Activated naive CD8-positive, alpha-beta T cell treated with anti-CD3 and anti-CD28 coated beads for 36 hours (primary cell): ENCODE measurements at places on chromosomes 12 and 14. TPM values are rescaled to one million over a fixed set of nuclear protein-coding genes. Genes with fewer than 3 reads are reported as not detected.

DNA sequence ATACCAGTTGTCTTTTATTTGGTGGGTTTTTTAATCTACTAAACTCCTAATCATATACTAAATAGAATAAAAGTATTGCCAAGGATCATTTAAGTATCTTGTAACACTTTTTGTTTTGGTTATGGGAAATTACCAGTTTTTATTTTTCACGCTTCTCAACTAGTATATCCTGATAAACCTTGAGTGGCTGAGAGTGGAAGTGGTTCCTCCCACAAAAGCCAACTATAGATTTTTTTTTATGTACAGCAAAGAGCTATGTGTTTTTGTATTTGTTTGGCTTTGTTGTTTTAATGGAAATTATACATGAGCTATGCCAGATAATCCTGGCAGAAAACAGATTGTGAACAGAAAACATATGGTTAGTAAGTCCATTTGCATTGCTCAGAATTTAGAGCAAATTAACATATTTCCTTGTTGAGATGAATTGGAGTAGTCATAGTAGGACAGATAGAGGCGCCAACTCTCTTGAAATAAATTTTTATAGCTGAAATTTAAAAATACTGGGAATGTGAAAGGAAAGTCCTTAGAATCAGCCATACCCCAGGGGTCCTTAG lies 60.9 kb upstream of the PSMA6 start:
- no peak for DNase-seq

DNA sequence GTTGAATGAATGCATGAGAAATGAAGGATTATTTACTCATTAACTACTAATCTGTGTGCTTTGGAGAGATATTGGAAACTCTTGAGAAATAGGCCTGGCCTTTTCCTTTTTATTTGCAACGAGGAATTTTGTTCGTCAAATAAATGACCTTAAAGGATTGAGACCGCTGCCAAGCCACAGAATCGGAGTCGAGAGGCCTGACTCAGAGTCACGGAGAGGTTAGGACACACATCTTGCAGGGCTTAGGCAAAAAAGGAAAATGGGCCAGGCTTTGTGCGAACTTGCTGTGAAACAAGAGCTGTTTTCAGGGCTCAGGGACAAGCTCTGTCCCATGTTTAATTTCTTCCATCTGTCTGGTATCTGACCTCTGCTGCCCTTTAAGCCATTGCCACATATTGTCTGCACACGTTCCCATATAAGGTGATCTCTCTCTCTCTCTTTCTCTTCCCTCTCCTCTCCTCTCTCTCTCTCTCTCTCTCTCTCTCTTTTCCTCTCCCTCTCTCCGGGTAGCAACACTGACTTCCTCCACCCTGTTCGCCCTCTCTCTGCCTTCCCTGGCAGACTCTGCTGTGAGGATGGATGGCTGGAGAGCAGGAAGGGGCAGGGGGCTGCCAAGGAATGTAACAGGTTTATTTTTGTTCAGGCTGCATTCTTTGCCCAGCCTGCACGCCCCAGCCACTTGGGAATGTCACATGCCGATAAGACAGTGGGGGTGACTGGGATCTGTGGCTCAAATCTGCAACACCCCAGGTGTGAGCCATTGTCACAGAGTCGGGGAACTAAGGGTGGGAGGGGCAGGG lies 14.9 kb upstream of the IFT81 start:
- DNase-seq = no peak

- no peak for DNase-seq
Measured at GRCh38 chr12:9749640-9750039, 11.1 kb downstream of the CD69 start.

DNA sequence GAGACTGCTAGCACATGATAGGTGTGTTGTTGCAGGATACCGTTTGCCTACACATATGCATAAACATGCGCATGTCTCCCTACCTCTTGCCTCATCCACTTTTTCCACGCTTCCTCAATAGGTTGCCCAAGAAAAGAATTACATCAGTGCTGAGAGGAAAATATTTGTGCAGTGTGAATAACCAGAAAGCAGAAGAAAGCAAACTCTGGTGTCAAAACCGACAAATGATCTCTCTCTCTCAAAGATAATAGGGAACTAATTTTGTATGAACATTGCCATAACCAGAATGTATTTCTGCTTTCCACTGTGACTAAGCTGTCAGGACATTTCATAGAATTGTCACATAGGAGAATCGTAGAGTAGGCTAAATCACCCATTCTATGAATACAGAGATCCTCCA lies 1.3 kb downstream of the CLEC7A start:
- DNase-seq = no peak

GRCh38 chr14:24700511-24700910 lies 66.5 kb upstream of the GZMB start:
- DNase-seq = no peak

GRCh38 chr14:99043756-99044155 lies 228.2 kb downstream of the BCL11B start:
- DNase-seq = no peak

GRCh38 chr14:52033101-52033642 lies 35.7 kb downstream of the NID2 start:
- DNase-seq = no peak

DNA sequence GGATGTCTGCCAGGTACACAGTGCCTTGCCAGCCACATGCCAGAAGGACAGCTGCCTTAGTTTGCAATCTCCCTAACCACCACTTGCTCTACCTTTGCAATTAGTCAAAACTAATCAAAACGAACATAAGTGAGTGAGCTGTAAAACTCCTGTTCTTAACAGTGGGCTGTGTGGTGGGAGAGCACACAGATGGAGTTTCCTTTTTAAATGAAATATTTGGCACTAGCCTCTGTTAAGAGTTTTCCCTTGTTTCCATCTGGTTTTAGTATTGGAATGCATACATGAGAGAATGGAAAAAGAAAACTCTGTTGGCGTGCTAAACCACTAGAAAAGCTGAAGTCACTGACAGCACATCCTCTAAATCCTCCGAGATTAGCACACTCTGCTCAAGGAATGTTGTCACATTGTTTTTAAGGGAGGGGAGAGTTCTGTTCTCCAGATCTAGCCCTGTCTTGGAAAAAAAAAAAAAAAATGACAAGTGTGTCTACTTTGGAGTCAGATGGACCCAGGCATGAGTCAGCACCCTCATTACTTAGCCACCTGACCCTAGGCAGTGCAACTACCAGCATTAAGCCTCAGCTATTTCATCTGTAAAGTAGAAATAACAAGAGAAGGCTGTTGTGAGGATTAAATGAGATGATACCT lies 83.9 kb downstream of the STXBP6 start:
- DNase-seq = no peak

DNA sequence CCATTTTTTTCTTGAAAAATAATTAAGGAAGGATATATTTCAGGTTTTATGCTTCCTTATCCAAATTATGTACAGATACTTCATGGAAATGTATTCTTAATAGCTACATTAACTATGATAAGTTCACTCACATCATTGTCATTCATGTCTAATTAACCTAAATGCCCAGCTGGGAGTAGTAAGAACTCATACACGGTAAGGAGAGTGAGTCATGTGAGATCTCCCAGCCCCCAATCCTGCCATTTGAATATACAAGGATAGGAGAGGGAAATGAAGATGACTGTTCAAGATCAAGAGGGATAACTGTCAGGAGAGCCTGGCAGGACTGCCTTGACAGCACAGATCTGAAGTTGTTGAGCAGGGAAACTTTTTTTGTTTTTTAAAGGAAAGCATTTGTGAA lies 343.4 kb upstream of the USP15 start:
- no peak for DNase-seq

DNA sequence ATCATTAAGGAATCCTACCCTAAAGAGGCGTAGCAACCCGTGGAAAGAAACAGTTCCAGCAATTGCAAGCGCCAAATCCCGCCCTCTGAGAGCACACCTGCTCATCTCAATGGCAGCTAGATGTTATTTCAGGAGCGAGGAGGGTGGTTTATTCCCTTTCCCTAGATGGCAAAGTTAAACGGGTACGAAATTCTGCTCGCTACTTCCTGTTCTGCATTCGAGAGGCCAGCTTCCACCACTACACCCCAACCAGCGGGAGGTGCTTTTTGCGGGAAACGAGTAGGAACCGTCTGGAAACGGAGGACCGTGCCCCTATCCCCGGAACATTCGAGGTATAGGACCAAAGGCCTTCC lies 536 bp downstream of the VPS29 start:
- no peak for DNase-seq

- DNase-seq = peak; percentile 81
Measured at GRCh38 chr12:53508534-53509170, 1.4 kb upstream of the NPFF start.

GRCh38 chr14:103802356-103802755 lies 45.0 kb downstream of the PPP1R13B start:
- DNase-seq = no peak

GRCh38 chr12:111152561-111152960 lies 216.3 kb downstream of the PHETA1 start:
- no peak for DNase-seq

GRCh38 chr14:57038689-57039088 lies 228.4 kb upstream of the OTX2 start:
- DNase-seq = no peak

DNA sequence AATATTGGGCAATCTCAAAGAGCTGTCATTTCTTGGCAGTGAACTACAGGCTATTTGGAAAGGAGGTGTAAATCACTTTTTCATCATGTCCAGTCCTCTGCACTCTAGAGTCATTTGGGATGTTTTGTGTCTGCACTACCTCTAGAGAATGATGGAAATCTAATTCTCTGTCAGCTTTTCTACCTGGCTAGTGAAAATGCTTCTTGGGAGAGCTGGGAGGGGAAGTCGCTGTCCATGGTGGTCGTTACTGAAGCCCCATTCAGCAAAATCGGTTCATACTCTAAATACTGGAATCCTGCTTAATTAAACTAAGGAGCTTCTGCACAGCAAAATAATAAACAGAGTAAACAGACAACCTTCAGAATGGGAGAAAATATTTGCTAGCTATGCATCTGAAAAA lies 251.8 kb downstream of the APAF1 start:
- no peak for DNase-seq

GRCh38 chr12:25771041-25771440 lies 187.4 kb upstream of the RASSF8 start:
- DNase-seq = no peak

- DNase-seq = no peak
Measured at GRCh38 chr14:23025151-23025814, 9.4 kb downstream of the PSMB5 start.

DNA sequence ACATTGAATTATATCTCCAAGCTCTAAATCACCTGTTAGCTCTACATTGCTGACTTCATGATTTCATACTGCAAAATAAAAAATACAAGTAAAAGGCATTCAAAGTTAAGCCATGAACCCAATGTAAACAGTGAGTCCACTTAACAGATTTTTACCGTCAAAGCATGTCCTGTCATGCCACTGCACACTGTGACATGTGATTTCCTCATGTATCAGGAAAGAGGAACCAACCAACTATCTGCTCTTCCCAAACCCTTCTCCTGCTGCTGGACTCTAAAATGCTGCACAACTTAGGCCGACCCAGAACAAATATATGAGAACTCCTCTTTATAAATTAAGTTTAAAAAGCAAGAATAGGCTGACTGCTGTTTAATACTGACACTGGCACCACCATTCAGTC lies 37.5 kb downstream of the TM7SF3 start:
- no peak for DNase-seq

DNA sequence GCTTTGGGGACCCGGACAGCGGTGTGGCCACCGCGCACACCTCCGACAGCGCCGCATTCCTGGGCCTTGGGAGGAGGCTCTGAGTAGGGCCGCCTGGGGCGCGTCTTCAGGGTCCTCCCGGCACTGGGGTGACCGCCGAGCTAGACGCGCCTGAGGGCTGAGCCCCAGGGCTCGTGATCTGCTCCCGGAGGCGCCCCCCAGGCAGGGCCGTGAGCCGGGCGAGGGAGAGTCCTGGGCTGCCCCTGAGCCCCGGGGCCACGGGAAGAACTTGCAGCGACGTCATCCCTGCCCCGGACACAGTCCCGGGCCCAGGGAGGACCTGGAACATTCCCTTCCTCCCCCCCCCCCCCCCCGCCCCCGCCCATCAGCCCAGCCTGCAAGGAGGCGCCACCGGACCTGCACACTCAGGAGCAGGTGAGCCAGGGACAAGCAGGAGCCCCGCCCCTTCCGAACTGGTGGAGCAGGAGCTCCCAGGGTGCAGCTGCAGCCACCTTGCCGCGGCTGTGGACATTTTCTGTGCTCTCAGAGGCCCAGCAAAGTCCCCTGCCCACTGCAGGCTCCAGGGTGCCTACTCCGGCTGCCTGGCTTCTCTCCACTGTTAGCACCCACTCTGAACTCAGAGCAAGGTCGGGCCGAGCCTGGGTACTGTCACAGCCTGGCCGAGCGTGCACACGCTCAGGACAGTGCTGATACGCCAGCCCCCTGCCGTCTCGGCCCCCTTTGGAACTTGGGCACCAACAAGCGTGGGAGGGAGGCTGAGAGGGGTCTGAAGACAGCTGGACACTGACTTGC lies 50.7 kb downstream of the A2M start:
- peak; percentile 18 for DNase-seq

DNA sequence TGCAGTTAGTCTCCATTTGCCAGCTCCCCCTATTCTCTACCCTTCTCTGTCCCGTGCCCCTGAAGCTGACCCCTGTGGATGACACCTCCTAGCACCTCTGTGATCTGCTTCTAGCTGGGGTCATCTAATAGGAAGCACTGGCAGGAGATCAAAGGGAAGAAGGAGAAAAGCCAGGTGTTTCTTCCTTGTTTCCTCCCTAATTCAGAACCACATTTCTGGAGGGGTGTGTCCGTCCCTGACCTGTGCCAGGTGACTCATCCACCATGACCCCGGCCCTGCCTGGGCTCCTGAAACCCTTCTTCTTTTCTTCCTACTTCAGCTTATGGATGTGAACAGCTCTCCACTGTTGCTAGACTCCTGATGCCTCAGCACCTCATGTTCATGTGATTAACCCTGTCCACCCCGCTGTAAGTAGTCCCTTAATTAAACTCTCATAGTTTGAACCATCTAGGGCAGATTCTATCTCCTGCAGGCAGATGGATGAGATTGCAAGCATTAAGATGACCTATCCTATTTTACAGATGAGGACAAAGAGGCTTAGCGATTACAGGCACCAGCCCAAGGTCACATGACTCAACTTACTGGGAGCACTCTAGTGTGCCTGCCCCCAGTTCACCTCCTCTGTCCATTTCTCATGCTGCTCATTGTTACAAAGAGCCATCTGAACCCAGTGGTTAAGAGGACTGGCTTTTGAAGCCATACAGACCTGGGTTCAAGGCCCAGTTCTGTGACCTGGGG lies 770.5 kb downstream of the MED13L start:
- no peak for DNase-seq

- DNase-seq = no peak
Measured at GRCh38 chr14:99593971-99594841, 9.8 kb downstream of the CCDC85C start.

DNA sequence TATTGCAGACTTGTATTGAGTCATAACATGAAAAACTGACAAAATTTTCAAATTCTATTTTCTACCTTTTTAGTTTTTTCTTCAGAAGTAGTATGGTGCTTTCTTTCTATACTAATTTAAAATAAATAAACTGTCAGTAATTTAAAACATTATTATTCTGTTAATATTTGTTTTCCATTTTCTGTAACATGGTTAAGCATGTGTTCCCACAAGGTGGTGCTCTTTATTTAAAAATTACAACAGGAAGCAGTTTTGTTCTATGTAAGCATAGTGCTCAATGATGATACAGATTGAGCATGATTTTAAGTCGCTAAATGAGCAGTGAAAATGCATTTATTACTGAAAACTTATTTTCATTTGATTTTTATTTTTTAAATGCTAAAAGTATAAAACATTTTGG lies 114.6 kb downstream of the PPFIA2 start:
- DNase-seq = no peak

Gene VRK1
- total RNA-seq = 96.8 TPM

Gene VRTN
- not detected for total RNA-seq

Gene SPIC
- not detected for total RNA-seq

Gene SLC48A1
- 5.4 TPM for total RNA-seq

Gene CLEC6A
- not detected for total RNA-seq
